DND-41 (cell line): ENCODE measurements at places on chromosomes 5 and 9.

GRCh38 chr9:92714787-92715487, 45.0 kb upstream of the IPPK start:
- H3K4me1 ChIP-seq, result no peaks in the 10 kb centered on the region
- no peak overlapping the region for H3K4me3 ChIP-seq
- H3K36me3 ChIP-seq, result peaks cover 95% of the 10 kb centered on the region
- no peak overlapping the region for H3K27ac ChIP-seq
- H3K27me3 ChIP-seq, result no peaks in the 10 kb centered on the region

- H3K4me1 ChIP-seq, result no peaks in the 10 kb centered on the region
- no peak overlapping the region for H3K27ac ChIP-seq
- no peaks in the 10 kb centered on the region for H3K27me3 ChIP-seq
- H3K4me3 ChIP-seq, result no peak overlapping the region
Measured at GRCh38 chr9:101235105-101235866, 149.5 kb downstream of the BAAT start.

DNA sequence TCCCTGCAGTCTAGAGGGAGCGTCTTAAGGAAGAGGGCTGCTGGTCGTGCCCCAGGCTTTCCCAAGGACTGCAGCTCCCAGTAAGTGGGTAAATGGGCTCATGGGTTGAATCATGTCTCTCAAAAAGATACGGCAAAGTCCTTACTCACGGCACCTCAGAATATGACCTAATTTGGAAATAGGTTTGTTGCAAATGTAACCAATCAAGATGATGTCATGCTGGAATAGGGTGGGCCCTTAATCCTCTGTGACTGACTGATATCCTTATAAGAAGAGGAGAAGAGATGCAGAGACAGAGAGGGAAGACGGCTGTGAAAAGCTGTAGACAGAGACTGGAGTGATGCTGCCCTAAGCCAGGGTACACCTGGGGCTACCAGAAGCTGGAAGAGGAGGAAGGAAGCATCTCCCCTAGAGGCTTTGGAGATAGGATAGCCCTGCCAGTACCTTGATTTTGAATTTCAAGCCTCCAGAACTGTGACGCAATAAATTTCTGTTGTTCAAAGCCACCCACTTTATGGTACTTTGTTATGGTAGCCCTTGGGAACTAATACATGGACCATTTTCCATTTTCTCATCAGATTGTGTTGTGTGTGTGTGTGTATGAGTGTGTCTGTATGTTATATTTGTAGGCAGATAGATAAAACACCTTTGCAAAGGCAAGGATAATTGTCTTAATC, 15.0 kb downstream of the GALNT10 start:
- H3K4me1 ChIP-seq, result no peaks in the 10 kb centered on the region
- no peaks in the 10 kb centered on the region for H3K27me3 ChIP-seq
- DNase-seq, result no peak
- H3K4me3 ChIP-seq, result no peak overlapping the region
- H3K27ac ChIP-seq, result no peak overlapping the region
- H3K36me3 ChIP-seq, result no peaks in the 10 kb centered on the region

DNA sequence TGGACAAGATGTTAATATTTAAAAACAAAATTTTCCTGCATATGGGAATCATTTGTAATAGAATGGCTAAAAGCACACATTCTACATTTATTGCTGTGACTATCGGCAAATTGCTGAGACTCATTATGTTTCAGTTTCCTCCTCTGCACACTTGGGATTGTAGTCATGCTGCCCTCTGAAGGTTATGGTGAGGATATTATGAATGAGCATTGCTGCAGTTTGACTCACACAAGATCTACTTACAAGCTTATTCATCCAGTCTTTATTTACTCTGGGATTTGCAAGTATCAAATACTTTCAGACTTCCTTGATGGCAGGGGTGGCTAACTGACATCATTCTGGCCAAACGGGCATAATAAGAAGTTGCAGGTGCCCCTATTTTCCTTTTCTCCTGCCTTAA, 9.5 kb upstream of the NFIL3 start:
- H3K4me3 ChIP-seq, result no peak overlapping the region
- H3K27me3 ChIP-seq, result peaks cover 20% of the 10 kb centered on the region
- H3K4me1 ChIP-seq, result no peaks in the 10 kb centered on the region
- no peaks in the 10 kb centered on the region for H3K36me3 ChIP-seq
- no peak overlapping the region for H3K27ac ChIP-seq

GRCh38 chr5:95520206-95520605, 34.6 kb downstream of the SKIC3 start:
- peaks cover 82% of the 10 kb centered on the region for H3K36me3 ChIP-seq
- no peak overlapping the region for H3K4me3 ChIP-seq
- H3K4me1 ChIP-seq, result no peaks in the 10 kb centered on the region
- H3K27ac ChIP-seq, result no peak overlapping the region

DNA sequence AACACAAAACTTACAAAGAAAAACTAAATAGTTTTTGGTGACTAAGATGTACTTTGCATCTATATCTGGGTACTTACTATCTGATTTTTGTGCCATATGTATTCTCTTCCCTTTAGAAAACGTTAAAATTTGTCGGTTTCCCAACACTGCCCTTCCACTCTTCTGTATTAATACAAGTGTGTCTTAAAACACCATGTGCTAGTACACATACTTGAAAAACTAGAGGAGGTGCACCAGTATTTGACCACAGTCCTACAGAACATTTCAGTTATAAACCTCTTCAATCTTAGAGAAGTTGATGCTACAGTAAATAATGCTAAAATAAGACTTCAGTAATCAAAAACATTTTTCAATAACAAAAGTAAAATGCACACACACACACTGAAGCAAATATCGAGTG, 251.2 kb downstream of the EFNA5 start:
- H3K4me1 ChIP-seq, result no peaks in the 10 kb centered on the region
- no peaks in the 10 kb centered on the region for H3K27me3 ChIP-seq
- no peaks in the 10 kb centered on the region for H3K36me3 ChIP-seq
- no peak overlapping the region for H3K4me3 ChIP-seq

- H3K4me1 ChIP-seq, result peaks cover 10% of the 10 kb centered on the region
- H3K36me3 ChIP-seq, result no peaks in the 10 kb centered on the region
- no peaks in the 10 kb centered on the region for H3K27me3 ChIP-seq
- H3K4me3 ChIP-seq, result no peak overlapping the region
Measured at GRCh38 chr9:131307974-131308373, 18.5 kb downstream of the PLPP7 start.
